ENCODE measurements at places on chromosomes 2 and 18. TPM values are rescaled to one million over a fixed set of nuclear protein-coding genes. Genes with fewer than 3 reads are reported as not detected.

ZNF521 gene
- 1.2 TPM for polyA plus RNA-seq

LDLRAD4 gene
- polyA plus RNA-seq = 2.5 TPM

TCF23 gene
- polyA plus RNA-seq = 0.03 TPM

KATNAL2 gene
- polyA plus RNA-seq = 1.2 TPM

RAX gene
- polyA plus RNA-seq = not detected

TANK gene
- 41.4 TPM for polyA plus RNA-seq

CDK15 gene
- 0.60 TPM for polyA plus RNA-seq

TDRD15 gene
- polyA plus RNA-seq = not detected

MAPRE3 gene
- polyA plus RNA-seq = 32.1 TPM

KCTD18 gene
- polyA plus RNA-seq = 12.6 TPM

LRP1B gene
- 0.06 TPM for polyA plus RNA-seq

TEKT4 gene
- polyA plus RNA-seq = not detected

CDH2 gene
- polyA plus RNA-seq = not detected

TUBA3E gene
- polyA plus RNA-seq = not detected

IL36B gene
- not detected for polyA plus RNA-seq

ACOXL gene
- 0.45 TPM for polyA plus RNA-seq

EMX1 gene
- 0.71 TPM for polyA plus RNA-seq

HRH4 gene
- not detected for polyA plus RNA-seq

GKN1 gene
- not detected for polyA plus RNA-seq

LRATD1 gene
- 40.6 TPM for polyA plus RNA-seq

SLC4A3 gene
- 0.46 TPM for polyA plus RNA-seq

GAL3ST2 gene
- 3.0 TPM for polyA plus RNA-seq

MC4R gene
- not detected for polyA plus RNA-seq

KYNU gene
- polyA plus RNA-seq = 4.6 TPM

ADCYAP1 gene
- not detected for polyA plus RNA-seq

FAP gene
- polyA plus RNA-seq = not detected

ZC3H15 gene
- polyA plus RNA-seq = 54.1 TPM

ABI2 gene
- 3.6 TPM for polyA plus RNA-seq

KCNIP3 gene
- 1.8 TPM for polyA plus RNA-seq

FBXO15 gene
- polyA plus RNA-seq = 0.87 TPM

COLEC11 gene
- 1.3 TPM for polyA plus RNA-seq

CYP27A1 gene
- 17.4 TPM for polyA plus RNA-seq

FEV gene
- polyA plus RNA-seq = 0.77 TPM

CMPK2 gene
- 14.7 TPM for polyA plus RNA-seq

ECEL1 gene
- 0.61 TPM for polyA plus RNA-seq

TMEM198 gene
- not detected for polyA plus RNA-seq

RAMP1 gene
- polyA plus RNA-seq = 13.2 TPM

SPEG gene
- 6.0 TPM for polyA plus RNA-seq

RNU2-63P gene
- polyA plus RNA-seq = not detected

MBD5 gene
- polyA plus RNA-seq = 3.6 TPM

MRPL30 gene
- polyA plus RNA-seq = 21.6 TPM

IL1B gene
- 6.0 TPM for polyA plus RNA-seq

ALPI gene
- polyA plus RNA-seq = 5.3 TPM

PSTPIP2 gene
- polyA plus RNA-seq = 5.1 TPM
